H7 (cell line): ENCODE measurements at places on chromosomes 12 and 14. TPM values are rescaled to one million over a fixed set of nuclear protein-coding genes. Genes with fewer than 3 reads are reported as not detected.

The PZP gene
- not detected in 2 replicates for total RNA-seq

The TMEM119 gene
- 0.24 and 0.85 TPM in 2 replicates for total RNA-seq

The RNASE2 gene
- total RNA-seq, result not detected in 2 replicates

The TEP1 gene
- total RNA-seq, result 10.5 and 12.6 TPM in 2 replicates

The EEF1AKMT3 gene
- total RNA-seq, result 3.2 and 3.6 TPM in 2 replicates

The ZNF219 gene
- total RNA-seq, result 71.2 and 90.3 TPM in 2 replicates

The FAIM2 gene
- total RNA-seq, result not detected in 2 replicates
